ENCODE measurements at places on chromosomes 3 and 15. TPM values are rescaled to one million over a fixed set of nuclear protein-coding genes. Genes with fewer than 3 reads are reported as not detected.

Gene DNASE1L3
- not detected for total RNA-seq

Gene CCR9
- not detected for total RNA-seq

Gene TEX9
- 0.71 TPM for total RNA-seq

Gene XCR1
- 0.05 TPM for total RNA-seq

Gene KCNMB2
- not detected for total RNA-seq

Gene LIPH
- total RNA-seq, result not detected

Gene ADIPOQ
- not detected for total RNA-seq

Gene CP
- total RNA-seq, result not detected

Gene CCDC39
- total RNA-seq, result not detected

Gene KLHL6
- 35.1 TPM for total RNA-seq

Gene RGMA
- total RNA-seq, result 0.07 TPM

Gene THPO
- total RNA-seq, result not detected

Gene BSN
- 0.12 TPM for total RNA-seq

Gene ROPN1
- total RNA-seq, result not detected

All from T-helper 1 cell treated with Interleukin-12 subunit alpha and Interleukin-12 subunit beta and Interleukin-4 antibody, amounts not matched to agents 30 ng/mL and 1 ng/mL, for 36 hours (primary cell).